ENCODE measurements at places on chromosomes 6 and 20.

DNA sequence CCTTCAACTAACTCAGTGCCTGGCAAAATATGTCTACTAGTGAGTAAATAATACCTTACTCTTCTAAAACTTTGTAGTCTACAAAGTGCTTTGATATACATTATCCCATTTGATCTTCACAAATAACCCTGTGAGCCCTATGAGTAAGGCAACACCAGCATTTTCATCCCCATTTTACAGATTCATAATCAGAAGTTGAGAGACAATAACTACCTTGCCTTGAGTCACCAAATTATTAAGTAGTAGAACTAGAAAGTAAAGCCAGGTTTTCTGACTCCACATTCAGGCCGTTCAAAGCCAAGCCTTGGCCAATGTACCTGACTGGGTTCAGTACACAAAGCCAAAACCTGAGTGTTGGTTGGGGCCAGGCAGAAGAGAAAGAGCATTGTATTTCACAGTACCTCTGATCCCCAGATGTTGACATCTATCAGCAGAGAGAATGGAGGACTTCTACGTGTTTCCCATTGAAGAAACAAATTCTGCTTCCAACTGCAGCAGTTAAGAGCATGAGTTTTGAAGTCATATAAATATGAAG lies 111.3 kb upstream of the LGSN start:
- DNase-seq = no peak

- no peak for DNase-seq
These were observed 33.4 kb upstream of the PRND start for GRCh38 chr20:4688305-4688704.

- no peak for DNase-seq
These were observed 14.0 kb downstream of the MRPS18A start for GRCh38 chr6:43673444-43674084.

- DNase-seq = peak; percentile 92
These were observed 16.4 kb upstream of the KIFC1 start for GRCh38 chr6:33375143-33375671.

GRCh38 chr6:135181333-135182070 lies 394 bp downstream of the MYB start:
- no peak for DNase-seq

DNA sequence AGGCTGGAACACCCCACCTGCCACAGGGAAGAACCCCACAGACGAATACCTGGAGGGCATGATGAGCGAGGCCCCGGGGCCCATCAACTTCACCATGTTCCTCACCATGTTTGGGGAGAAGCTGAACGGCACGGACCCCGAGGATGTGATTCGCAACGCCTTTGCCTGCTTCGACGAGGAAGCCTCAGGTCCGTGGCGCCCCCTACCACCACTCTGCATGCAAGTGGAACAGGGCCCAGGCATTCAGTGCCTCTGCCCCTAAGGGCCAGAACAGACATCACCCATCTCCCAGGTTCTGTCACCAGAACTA lies 6.6 kb downstream of the MYL9 start:
- no peak for DNase-seq

DNA sequence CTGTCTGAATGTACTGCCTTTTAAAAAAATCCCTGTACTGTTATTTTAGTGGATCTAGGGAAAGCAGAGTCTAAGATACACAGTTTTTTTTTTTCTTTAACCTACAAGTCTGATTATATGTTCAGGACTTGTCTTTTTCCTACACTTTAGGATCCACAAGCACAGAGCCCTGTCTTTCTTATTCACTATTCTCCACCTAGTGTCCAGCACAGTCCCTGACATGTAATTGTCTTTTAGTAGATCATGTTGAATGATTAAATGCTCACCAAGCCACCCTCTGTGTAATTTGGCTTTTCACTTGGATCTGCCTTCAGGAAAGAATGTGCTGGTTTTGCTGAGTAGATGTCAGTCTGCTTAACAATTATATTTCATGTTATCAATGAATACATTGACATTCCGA lies 35.8 kb upstream of the YWHAB start:
- DNase-seq = no peak

DNA sequence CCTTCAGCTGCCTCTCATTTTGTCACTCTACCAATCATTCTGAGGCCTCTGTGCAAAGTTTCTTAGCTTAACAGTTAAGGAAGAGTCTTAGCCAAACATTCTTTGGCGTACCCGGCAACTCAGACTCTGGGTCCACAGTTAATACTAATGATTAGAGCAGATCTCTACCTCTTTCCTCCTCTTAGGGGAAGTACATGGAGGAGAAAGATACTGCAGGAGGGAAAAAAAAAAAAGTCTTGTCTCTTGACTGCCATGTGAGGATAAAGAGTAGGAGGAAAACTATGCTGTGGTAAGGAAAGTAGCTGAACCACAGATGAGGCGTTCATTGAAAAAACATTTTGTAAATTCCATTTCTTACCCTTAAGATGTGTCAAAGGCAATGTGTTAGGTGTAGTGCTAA lies 44.0 kb upstream of the MARCKS start:
- no peak for DNase-seq

DNA sequence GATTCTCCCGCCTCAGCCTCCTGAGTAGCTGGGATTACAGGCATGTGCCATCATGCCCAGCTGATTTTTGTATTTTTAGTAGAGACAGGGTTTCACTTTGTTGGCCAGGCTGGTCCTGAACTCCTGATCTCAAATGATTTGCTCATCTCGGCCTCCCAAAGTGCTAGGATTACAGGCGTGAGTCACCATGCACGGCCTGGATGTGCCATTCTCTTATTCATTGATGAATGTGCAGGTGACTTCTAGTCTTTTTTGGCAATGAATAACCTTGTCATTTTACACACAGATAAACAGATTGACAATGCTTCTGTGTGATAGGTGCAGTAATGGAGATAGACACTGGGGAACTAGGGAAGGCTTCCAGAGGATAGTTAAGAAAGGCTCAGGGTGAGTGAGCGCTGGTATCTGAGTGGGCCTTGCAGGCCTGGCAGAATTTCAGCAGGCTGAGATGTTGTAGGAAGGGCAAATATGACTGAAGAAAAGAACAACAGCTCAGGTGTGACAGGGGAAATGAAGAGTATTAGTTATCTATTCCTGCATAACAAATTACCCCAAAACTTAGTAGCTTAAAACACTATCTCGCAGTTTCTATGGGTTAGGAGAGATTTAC lies 23.3 kb downstream of the PPARD start:
- DNase-seq = no peak
